ENCODE measurements at places on chromosomes 1 and 21. TPM values are rescaled to one million over a fixed set of nuclear protein-coding genes. Genes with fewer than 3 reads are reported as not detected.

GSTM1 gene
- total RNA-seq, result 0.37 TPM

AJAP1 gene
- 0.11 TPM for total RNA-seq

SEC22B gene
- total RNA-seq, result 49.0 TPM

IFNLR1 gene
- not detected for total RNA-seq

NEK2 gene
- 17.9 TPM for total RNA-seq

HMCN1 gene
- total RNA-seq, result 30.5 TPM

OR2M3 gene
- not detected for total RNA-seq

AGT gene
- total RNA-seq, result 0.22 TPM

PTGFRN gene
- 12.4 TPM for total RNA-seq

TFF2 gene
- total RNA-seq, result not detected

GJA9 gene
- 0.12 TPM for total RNA-seq

CD2 gene
- not detected for total RNA-seq

S100B gene
- total RNA-seq, result not detected

LCE1C gene
- total RNA-seq, result not detected

SPATA21 gene
- not detected for total RNA-seq

TRIM62 gene
- 1.4 TPM for total RNA-seq

AVPR1B gene
- total RNA-seq, result not detected

OR2W3 gene
- not detected for total RNA-seq

PRRX1 gene
- total RNA-seq, result 219 TPM

SLC6A9 gene
- 2.3 TPM for total RNA-seq

PRAMEF20 gene
- total RNA-seq, result not detected

SPRR1B gene
- total RNA-seq, result not detected

TPTE gene
- total RNA-seq, result not detected

CACNA1S gene
- total RNA-seq, result not detected

AMPD1 gene
- not detected for total RNA-seq

OR2T33 gene
- not detected for total RNA-seq

FASLG gene
- not detected for total RNA-seq

CACNA1E gene
- total RNA-seq, result not detected

TMEM50A gene
- total RNA-seq, result 102 TPM

ZNF326 gene
- total RNA-seq, result 9.6 TPM

NUF2 gene
- total RNA-seq, result 68.5 TPM

Data from uterine smooth muscle cell (primary cell).